ENCODE measurements at places on chromosomes 4 and X. TPM values are rescaled to one million over a fixed set of nuclear protein-coding genes. Genes with fewer than 3 reads are reported as not detected.

Gene SMIM10
- total RNA-seq = 1.0 TPM

Gene TEX11
- not detected for total RNA-seq

Gene FAM9C
- total RNA-seq = not detected

Gene RNF175
- 1.2 TPM for total RNA-seq

Gene ELF2
- 30.1 TPM for total RNA-seq

Gene PDE6B
- total RNA-seq = not detected

Gene PAGE2
- total RNA-seq = not detected

Gene TAB3
- total RNA-seq = 9.7 TPM

Gene MAGEB17
- total RNA-seq = not detected

Gene FAAH2
- not detected for total RNA-seq

Gene TRIM60
- not detected for total RNA-seq

Gene AKAP4
- total RNA-seq = not detected

Gene CENPVL2
- not detected for total RNA-seq

Gene RTL9
- not detected for total RNA-seq

Gene ASB9
- not detected for total RNA-seq

Gene PLAC1
- not detected for total RNA-seq

Gene ADH1C
- total RNA-seq = 27.0 TPM

Gene DIAPH2
- total RNA-seq = 26.3 TPM
